ENCODE measurements at places on chromosomes 12 and 14.

- DNase-seq = no peak
Measured at GRCh38 chr14:56888274-56888673, 78.0 kb upstream of the OTX2 start.

GRCh38 chr14:92461891-92462290 lies 51.7 kb upstream of the RIN3 start:
- DNase-seq = no peak

DNA sequence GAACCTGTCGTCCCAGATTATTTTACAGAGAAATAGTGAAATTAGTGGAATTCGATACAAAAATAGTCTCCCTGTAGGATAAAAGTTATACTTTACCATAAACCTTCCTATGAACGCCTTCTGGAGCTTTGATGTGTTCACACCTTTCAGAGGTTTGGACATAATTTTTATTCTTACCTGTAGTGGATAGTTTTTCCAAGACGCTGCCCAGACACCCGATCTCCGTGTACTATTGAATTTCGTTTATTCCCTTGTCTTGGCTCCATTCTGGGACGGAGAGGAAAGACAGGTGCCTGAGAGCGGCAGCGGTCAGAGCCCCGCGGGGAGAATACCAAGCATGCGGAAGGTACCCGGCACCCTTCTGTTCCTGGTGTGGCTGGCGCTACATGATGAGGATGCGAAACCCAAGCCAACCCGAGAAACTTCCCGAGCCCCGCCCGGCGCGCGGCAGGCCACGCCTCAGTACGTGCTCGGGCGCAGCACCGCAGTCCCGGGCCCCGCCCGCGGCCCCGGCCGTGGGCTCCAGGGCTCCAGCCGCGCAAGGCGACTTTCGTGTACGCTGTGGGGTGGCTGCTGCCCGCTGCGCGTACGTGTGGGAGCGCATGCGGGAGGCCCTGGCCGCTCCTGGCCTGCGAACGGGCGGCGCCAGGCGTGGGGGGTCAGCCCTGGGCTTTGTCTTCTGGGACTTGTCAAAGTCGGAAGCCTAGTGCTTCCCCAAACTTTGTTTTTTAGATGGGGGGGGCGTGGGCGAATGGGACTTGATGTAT lies 11.3 kb upstream of the SNAPC1 start:
- DNase-seq = peak; percentile 30

- DNase-seq = no peak
Measured at GRCh38 chr12:3165078-3165980, 88.2 kb downstream of the TSPAN9 start.

GRCh38 chr12:9888665-9889273 lies 7.5 kb downstream of the KLRF2 start:
- DNase-seq = no peak

DNA sequence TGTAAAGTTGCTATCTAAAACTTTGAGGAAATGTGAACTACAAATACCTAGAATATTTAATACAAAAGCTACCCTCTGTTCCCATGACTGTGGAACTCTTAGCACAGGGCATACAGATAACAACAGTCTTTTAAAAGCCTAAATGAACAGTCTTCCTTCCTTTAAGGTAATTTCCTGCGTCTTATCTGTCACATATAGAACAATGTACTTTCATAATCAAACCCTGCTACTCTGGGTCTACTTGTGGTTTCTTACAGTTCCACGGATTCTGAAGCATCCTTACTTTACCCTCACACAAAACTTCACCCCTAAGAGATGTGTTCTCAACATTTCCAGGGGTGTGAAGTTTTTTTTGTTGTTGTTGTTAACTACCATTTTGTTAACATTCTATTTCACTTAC lies 5.1 kb downstream of the PKP2 start:
- DNase-seq = no peak

- DNase-seq = no peak
Measured at GRCh38 chr12:65715961-65716360, 108.3 kb upstream of the HMGA2 start.

DNA sequence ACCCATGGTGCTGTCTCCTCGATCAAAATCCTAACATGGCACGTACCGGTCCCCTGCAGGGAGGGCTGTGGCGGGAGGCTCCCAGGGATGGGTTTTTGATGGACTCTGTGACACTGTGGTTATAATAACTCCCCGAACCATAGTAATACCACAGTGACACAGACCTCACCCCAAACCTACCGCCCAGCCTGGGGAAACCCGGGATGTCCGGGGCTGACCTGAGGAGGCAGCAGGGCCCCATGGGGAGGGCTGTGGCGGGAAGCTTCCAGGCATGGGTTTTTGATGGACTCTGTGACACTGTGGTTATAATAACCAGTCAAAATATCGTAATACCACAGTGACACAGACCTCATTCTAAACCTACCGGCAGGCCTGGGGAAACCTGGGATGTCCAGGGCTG lies 378.0 kb downstream of the TMEM121 start:
- no peak for DNase-seq

- DNase-seq = no peak
Measured at GRCh38 chr14:98858158-98858557, 413.8 kb downstream of the BCL11B start.

DNA sequence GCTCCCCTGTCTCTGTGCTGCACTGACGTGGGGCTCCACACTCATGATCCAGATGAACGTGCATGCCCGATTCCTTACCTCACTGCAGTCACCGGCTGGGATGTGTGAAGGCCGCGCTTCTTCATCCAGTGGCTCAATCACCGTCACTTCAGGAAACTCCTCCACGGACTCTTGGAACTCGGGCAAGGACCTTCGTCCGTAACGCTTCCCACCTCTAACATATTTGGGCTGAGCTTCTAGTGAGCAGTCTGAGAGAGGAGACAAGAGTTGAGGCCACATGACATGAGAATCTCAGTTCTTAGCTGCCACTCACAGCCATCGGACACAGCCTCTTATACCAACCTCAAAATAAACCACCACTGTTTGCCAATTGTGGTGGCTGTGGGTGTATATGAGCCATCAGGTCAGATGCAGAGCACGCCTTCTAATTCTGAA lies 38.3 kb downstream of the NIN start:
- no peak for DNase-seq
